ENCODE measurements at places on chromosomes 12 and 14.

- DNase-seq: no peak
Observed at GRCh38 chr14:26401179-26401968, 196.5 kb downstream of the NOVA1 start.

- DNase-seq: no peak
Observed at GRCh38 chr14:33754261-33754660, 196.6 kb downstream of the EGLN3 start.

DNA sequence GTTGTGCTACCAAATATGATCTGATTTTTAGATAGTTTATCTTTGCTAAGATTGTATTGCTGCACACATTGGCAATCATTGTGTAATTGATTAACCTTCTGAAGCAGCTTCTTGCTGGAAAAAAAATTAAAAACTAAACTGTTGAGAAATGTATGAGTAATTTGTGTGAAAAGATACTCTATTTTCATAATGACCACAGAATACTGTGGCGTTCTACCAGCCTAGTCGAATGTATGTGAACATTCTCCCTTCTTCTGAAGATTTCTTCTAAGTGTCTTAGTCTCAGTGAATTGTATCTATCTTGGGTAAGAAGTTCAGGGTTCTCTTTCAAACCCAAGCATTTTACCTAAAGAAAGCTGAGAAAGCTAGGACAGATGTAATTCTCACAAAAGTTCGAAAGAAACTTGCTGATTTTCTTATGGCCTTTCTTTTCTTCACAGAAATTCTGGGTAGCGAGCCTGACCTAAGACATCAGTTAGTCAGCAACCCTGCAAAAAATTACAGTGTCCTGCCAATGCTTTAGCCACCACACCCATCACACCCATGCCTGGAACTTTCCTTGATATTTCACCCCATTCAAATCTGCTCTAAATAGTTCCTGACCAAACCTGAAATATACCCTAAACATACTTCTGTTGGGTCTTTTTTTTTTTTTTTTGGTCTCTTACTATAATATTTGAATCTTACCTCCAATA, 27.1 kb upstream of the C12orf71 start:
- DNase-seq: no peak

DNA sequence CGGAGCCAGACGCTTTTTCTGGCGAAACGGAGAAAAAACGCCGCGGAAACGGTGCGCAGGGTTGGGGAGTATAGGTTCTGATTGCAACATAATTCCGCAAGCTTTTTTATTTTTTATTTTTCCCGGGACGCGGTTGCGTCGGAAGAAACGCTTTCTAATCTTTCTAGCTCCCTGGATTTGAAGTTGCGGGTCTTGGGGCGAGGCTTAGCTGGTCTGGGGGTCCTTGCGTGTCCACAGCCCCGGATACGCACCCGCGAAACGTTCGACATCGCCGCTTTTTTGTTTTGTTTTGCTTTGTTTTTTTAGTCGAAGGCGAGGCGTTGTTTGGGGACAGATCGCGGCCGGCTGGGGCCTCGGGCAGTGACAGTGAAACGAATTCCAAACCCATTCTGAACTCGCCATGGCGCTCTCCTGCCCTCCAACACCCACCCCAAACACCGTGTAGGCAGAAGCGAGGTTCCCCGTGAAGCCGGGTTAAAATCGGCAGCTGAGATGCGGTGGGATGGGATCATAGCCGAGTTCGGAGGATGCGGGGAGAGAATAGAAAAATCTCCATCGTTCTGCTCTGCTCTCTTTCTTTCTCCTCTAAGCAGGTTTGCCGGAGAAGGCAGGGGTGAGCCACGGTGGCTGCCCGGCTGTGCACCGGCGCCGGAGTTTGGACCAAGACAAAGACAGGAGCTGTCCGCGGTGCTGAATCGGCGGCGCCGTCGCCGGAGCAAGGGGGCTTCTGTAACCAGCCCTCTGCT, 8.1 kb upstream of the LHX5 start:
- DNase-seq: no peak

GRCh38 chr14:52060080-52060479, 8.8 kb downstream of the NID2 start:
- DNase-seq: no peak

DNA sequence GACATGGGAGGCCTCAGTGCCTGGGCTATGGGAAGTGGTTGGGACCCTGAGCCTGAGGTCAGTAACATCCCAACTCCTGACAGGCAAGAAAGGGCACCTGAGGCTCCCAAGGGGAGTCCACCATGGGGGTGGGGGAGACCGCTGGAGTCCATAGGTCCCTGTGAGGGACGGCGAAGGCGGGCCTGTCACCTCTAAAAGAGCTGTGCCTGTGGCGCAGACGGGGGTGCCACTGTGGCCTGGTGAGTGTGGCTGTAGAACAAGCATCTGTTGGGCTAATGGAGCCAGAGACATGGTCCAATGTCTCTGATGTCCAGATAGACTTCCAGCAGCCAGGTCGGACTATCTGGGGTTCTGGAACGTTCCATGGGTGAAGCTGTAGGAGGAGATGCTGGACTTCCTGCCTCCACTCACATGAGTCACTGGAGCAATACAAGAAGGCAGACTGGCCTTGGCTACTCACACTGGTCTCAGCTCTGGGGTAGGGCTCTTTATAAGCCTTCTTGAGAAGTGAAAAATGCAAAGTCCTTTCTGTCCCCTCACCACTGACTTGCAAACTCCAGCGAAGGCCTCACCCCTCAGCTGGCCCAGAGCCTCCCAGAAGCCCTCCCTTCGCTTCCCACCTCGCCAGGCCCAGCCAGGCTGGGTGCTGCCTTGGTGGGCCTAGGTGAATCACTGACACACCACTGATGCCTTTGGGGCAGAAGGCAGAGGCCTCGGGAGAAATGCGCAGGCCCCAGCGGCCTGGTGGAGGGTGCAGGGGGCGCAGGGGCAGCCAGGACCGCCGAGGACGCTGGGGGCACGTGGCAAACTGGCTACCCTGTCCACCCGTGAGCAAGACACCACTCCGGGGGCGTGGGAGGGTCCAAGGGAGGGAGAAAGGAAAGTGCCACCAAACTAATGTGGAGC, 1.1 kb upstream of the TRAF3 start:
- DNase-seq: no peak

Data from CMK (cell line).